ENCODE measurements at places on chromosomes 4 and X.

GRCh38 chr4:3572363-3572762, 40.1 kb upstream of the LRPAP1 start:
- no peak for DNase-seq

DNA sequence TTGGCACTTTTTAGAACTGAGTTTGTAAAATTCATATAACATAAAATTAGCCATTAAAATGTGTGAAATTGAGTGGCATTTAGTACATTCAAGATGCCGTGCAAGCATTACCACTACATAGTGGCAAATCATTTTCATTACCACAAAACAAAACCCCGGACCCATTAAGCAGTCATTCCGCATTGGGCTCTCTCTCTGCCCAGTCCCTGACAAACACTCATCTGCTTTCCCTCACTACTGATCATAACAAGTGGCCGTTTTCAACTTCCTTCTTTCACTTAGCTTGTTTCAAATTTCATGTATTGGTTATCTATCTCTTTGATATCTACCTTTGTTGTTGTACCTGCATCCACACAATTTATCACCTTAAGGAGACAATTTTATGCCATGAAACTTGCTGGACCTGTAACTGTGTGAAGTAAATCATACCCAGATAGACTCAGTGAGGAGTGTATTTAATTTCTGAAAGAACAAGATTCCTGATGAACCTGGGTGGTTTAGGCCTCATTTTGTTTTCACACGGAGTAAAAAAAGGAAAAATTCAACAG, 202.1 kb downstream of the OR13H1 start:
- no peak for DNase-seq

DNA sequence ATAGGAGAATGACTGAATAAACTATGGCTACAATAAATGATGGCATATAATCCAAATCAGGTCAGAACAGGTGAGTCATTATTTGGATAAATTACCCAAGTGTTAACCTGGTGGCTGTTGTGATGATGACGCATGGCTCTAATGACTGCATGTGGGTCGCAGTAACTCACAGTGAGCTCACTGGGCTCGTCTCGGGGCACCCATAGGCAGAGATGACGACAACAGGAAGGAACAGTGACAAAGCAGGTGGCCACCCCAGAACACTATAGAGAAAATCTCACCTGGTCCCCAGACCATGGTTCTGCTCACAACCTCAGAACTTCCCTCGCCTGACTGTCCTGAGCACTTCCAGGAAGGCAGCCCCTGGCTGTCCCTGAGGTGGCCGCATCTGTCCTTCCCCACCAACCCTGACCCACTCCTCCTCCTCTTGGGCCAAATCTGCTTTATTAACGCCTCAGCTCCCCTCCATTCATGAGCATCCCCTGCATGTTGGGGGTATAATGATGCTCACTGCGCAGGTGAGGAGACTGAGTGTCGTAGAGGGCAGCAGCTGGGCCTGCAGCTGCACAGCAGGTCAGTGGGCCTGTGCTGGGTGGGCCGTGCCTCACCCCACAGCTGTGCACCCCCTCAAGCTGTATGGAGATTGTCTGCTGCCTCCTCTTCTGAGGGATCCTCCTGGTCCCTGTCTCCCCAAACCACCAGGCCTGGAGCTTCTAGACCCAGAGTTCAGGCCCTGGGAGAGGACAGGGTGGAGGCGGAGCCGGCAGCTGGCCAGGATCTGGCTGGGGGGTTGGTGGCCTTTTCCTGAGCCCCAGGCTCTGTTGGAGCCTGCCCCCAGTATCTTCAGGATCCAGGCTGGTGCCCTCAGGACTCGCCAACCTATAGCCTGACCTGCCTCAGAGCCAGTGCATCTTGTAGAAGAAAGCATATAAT, 30.9 kb upstream of the FAM156A start:
- no peak for DNase-seq

GRCh38 chr4:180333162-180333561, 1910.0 kb upstream of the TENM3 start:
- DNase-seq: no peak

DNA sequence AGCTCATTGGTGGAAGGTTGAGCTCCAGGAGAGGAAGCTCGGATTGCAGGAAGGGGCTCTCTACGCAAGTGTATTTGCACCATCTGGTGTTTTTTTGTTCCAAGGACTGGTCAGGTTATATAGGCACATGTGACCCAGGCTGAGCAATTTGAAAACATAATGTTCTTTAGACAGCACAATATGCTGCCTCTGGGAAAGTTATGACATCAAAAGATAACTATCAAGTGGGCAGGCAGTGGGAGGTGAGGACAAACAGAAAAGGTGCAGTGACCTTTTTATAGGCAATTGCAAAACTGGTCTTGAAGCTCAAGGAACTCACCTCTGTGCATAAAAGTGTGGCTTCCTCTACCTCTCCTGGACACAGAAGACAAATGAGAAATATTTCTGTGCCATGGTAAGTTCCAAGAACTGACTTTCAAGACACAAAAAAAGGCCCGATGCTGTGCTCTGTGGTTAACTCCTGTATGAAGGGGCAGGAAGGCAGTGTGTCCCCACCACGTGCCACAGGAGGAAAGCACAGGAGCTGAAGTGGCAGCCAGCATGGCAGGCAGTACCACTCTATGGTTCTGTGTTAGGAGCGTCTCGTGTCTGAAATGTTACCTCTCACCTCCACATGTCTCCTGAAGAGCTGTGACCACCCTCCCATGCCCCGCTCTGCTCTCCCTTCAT, 128.6 kb downstream of the SHROOM3 start:
- peak; percentile 14 for DNase-seq

- DNase-seq: no peak
Measured at GRCh38 chr4:122456231-122457116, at the start of gene IL2. IL2 (minus strand) TSS chr4:122456725; CDS start chr4:122456440, 285 bp downstream.

- no peak for DNase-seq
Measured at GRCh38 chr4:186105647-186106321, 1.3 kb downstream of the FAM149A start.

- no peak for DNase-seq
Measured at GRCh38 chr4:85929961-85930665, 429.7 kb downstream of the MAPK10 start.

- no peak for DNase-seq
Measured at GRCh38 chr4:125770814-125771398, 456.2 kb downstream of the FAT4 start.

- no peak for DNase-seq
Measured at GRCh38 chr4:155271557-155271956, 63.1 kb downstream of the NPY2R start.

GRCh38 chr4:124121461-124121971, 591.0 kb downstream of the ANKRD50 start:
- DNase-seq: no peak

- DNase-seq: no peak
Measured at GRCh38 chr4:106868381-106869035, 167.6 kb downstream of the DKK2 start.

DNA sequence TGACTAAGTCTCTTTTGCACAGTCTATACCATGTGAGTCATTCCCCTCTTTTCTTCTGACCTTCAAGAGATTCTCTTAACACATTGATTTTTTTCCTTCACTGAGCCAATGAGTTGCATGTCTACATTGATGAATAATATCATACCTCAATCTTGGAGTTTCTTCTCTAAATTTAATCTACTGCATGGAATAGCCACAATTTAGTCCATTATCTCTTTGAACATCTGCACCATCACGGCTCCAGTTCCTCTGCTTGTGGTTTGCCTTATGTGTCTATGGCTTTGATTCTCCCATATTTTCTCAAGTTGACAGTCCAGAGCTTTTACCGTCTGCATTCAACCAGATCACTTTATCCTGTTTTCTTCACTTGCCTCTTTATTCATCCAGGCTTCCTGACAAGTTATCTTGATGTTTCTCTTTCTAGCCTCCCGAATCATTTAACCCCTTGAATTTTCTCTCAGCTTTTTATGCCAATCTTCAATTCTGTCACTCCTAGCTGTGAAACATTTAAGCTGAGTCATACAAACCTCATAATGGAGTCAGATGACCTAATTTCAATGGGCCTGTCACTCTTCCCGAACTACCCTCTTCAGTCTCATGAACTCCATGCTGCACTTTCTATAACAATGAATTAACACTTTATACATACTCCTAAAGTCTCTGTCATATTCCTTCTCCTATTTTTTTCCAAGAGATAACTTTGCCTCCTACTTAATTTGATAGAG, 222.3 kb downstream of the CPE start:
- no peak for DNase-seq

DNA sequence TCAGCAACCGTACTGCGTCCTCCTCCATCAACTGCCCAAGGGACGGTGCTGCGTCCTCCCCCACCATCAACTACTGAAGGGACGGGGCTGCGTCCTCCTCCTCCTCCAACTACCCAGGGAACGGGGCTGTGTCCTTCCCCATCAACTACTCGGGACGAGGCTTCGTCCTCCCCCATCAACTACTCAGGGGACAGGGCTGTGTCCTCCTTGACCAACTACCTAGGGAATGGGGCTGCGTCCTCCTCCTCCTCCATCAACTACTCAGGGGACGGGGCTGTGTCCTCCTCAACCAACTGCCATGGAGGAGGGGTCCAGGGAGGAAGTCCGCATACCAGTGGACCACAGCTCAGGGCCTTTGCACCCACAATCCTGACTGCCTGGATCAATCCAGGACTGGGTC, 24.4 kb downstream of the PPP2R3B start:
- no peak for DNase-seq

- no peak for DNase-seq
Measured at GRCh38 chr4:173626277-173626676, 96.2 kb upstream of the HAND2 start.

DNA sequence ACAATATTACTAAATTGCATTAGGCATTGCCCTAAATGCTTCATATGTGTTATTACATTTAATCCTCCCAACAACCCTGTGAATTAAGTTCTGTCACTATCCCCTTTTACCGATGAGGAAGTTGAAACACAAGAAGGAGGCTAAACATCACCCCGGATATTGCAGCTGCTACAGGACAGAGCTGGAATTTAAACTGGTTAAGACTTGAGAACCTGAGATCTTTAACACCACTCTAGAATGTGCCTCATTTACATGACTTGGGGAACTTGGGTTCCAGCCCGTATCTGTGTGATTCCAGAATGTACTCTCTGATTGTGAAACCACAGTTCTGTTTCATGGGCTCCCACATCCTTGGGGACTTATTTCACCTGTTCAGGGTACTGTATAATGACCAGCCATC, 165.1 kb upstream of the PPARGC1A start:
- no peak for DNase-seq

GRCh38 chr4:90127223-90127705, at the start of gene CCSER1:
CCSER1 (plus strand) TSS chr4:90127394.
- DNase-seq: peak; percentile 54

GRCh38 chrX:136046295-136047015, 61.2 kb downstream of the SLC9A6 start:
- DNase-seq: no peak

GRCh38 chr4:25966171-25966570, 52.2 kb downstream of the SMIM20 start:
- DNase-seq: no peak

- DNase-seq: no peak
Measured at GRCh38 chr4:4852591-4853362, 6.7 kb upstream of the MSX1 start.

DNA sequence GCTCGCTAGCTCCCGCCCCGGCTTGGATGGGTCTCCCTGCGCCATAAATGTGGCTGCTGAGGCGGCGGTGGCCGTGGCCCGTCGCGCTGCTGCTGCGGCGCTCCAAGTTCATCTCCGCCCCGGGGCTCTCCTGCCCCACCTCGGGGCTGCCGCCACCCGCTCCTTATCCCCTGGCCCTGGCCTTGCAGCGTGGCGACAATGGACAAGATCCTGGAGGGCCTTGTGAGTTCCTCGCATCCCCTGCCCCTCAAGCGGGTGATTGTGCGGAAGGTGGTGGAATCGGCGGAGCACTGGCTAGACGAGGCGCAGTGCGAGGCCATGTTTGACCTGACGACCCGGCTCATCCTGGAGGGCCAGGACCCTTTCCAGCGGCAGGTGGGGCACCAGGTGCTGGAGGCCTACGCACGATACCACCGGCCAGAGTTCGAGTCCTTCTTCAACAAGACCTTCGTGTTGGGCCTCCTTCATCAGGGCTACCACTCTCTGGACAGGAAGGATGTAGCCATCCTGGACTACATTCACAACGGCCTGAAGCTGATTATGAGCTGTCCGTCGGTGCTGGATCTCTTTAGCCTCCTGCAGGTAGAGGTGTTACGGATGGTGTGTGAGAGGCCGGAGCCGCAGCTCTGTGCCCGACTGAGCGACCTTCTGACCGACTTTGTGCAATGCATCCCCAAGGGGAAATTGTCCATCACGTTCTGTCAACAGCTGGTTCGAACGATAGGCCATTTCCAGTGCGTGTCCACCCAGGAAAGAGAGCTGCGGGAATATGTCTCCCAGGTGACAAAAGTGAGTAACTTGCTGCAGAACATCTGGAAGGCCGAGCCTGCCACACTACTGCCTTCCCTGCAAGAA, 763 bp downstream of the USP38 start:
- DNase-seq: peak; percentile 2

- no peak for DNase-seq
Measured at GRCh38 chr4:42167709-42168108, 15.3 kb upstream of the BEND4 start.

GRCh38 chrX:13499736-13500135, 69.7 kb upstream of the EGFL6 start:
- no peak for DNase-seq

DNA sequence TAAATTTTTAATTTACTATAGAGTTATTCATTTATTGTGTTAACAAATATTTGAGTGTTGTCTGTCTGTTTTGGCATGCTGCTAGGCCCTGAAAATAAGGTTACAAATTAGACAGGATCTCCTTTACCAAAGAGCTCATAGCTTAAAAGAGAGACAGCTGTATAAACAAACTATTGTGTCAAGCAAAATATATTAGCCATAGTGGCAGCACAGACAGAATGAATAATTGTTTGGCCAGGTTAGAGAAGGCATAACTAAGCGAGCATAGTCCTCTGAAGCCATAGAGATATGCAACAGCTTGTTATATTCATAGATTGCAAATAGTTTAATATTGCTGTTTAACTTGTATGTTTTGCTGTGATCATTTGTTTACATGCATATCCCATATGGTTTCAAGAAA, 66.7 kb upstream of the NDUFC1 start:
- no peak for DNase-seq

GRCh38 chrX:109345856-109346255, 136.0 kb downstream of the GUCY2F start:
- DNase-seq: no peak

DNA sequence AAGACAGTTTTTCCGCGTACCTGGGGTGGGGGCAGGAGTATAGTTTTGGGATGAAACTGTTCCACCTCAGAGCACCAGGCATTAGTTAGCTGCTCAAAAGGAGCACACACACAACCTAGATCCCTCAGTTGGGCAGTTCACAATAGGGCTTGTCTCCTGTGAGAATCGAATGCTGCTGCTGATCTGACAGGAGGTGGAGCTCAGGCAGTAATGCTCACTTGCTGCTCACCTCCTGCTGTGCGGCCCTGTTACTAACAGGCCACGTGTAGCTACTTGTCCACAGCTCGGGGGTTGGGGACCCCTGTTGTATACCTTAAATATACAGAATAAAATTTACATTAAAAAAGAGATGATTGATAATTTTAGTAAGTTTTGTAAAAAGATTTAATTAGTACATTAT, 191.5 kb downstream of the SLC7A11 start:
- DNase-seq: no peak

GRCh38 chr4:8917868-8918783, 46.5 kb upstream of the HMX1 start:
- no peak for DNase-seq

GRCh38 chr4:7428261-7429068, 6.3 kb downstream of the PSAPL1 start:
- no peak for DNase-seq

- DNase-seq: no peak
Measured at GRCh38 chr4:120454788-120455187, 388.1 kb upstream of the MAD2L1 start.

GRCh38 chr4:142850478-142850877, 4.4 kb upstream of the INPP4B start:
- DNase-seq: no peak

All from C1 segment of cervical spinal cord (tissue), 14 donors.